Stimulated activated CD8-positive, alpha-beta memory T cell treated with anti-CD3 and anti-CD28 coated beads, Interleukin-4, amount 100 ng/mL, for 4 hours (primary cell): ENCODE measurements at places on chromosomes 1 and 21.

GRCh38 chr1:111417755-111418154 lies 9.8 kb downstream of the OVGP1 start:
- DNase-seq = no peak

GRCh38 chr1:41496080-41497055 lies 11.9 kb upstream of the EDN2 start:
- no peak for DNase-seq

DNA sequence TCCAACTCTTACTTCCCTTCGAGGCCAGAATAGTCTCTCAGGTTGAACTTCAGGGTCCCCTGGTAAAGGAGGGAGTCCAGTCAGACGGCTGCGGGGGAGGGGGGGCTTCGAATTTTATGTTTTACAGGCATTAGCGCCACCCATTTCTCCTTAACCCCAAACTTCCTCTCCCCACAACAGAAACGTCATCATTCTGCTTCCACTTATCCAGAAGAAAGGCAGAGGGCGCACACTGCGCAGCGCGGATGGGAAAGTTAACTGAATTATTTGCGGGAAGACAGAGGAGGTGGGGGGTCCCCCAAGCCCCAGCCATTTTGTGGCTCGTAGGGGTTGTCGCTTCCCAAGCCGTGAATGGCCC lies 529 bp upstream of the PRMT2 start:
- no peak for DNase-seq

DNA sequence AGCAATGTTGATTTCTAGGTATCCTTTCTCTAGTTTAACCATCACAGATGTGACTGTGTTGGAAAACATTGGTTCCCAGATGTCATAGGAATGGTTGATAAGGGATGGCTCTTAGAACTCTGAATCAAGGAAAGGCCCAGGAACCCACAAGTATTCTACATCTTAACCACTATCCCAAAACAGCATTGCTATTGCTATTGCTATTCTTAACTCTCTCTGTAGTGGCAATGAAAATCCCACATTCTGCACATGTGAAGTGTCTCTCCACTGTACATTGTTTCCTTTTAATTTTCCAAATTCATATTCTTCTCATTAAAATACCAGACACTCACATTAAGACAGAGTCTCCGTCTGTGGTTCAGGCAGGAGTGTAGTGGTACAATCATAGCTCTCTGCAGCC lies 420.4 kb upstream of the RUNX1 start:
- DNase-seq = no peak

GRCh38 chr1:12615865-12616708 lies 1.9 kb downstream of the DHRS3 start:
- no peak for DNase-seq

DNA sequence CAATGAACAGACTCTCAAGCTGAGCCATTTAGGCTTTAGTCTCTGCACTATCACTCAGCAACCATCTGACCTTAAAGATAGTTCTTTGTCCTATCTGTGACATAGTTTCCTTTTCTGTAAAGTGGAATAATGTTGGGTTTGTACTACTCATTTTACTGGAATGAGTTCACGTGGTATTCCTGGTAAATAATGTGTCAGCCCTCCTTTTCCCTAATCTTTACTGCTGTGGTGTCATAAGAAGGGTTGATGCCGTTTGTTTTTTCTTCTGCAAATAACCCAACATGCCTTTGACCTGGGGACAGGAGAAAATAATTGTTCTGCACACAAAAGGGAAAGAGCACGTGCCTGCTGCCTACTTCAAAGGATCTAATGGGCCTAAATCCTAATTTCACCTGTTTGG lies 297.8 kb downstream of the BRINP3 start:
- no peak for DNase-seq

DNA sequence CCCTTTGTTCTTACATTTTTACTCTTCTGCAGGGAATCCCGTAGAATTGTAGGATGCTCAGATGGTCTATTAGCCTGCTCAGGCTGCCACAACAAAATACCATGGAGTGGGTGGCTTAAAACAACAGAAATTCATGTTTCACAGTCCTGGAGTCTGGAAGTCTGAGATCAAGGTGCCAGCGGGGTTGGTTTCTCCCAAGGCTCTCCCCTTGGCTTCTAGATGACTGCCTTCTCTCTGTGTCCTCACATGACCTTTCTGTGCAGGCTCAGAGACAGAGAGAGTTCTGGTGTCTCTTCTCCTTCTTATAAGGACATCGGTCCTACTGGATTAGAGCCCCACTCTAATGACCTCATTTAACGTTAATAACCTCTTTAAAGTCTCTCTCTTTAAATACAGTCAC lies 41.7 kb downstream of the HUNK start:
- no peak for DNase-seq

DNA sequence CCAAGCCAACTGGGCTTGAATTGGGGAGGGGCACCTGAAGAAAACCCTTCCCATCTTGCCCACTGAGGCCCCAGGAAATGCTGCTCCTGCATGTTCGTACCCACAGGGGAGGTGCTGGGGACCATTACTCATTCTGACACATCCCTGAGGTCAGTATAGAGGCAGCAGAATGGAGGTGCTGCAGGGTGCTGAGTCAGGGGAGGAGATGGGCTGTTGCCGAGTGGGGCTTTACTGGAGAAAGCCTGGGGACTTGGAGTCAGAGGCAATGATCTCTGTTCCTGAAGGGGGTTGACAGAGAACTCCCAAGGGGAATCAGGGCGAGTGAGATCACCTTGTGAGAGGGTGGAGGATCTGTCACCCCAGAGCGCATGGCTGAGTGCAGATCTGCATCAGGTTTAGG lies 40.2 kb upstream of the KCNA10 start:
- DNase-seq = no peak

- no peak for DNase-seq
Observed at GRCh38 chr21:42153046-42153686, 65.8 kb upstream of the ABCG1 start.

GRCh38 chr21:15141261-15141970 lies 76.6 kb upstream of the NRIP1 start:
- no peak for DNase-seq

DNA sequence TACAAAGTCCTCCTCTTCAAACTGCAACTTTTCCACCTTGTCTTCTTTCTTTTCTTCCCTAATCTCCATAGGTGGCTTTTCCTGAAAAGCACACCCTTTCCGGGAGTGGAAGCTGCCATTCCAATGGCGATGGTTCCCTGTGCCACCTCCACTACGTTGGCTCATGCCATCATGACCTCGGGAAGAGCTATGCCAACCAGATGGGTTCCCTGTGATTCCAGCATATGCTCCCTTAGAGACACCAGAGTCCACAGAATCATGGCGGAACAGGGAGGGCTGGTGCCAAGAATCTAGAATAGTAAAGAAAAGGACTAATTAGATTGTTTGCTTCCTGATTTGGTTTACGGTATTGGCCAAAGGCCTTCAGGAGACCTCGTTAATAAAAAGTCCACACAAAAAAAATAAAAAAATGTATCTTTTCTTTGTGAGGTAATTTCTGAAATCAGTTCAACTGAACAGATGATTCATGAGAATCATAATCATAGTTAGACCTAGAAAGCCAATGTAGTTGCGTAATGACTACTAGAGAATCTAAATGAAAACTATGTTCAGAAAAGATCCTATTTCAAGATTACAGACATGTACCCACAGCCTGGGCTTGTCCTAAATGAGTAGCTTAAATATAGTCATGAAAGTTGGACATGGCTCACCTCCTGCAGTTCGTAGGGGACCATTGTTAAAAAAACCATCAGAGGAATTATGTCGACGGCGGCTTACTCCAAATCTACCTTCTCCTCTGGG lies 30.9 kb upstream of the CCDC17 start:
- no peak for DNase-seq

DNA sequence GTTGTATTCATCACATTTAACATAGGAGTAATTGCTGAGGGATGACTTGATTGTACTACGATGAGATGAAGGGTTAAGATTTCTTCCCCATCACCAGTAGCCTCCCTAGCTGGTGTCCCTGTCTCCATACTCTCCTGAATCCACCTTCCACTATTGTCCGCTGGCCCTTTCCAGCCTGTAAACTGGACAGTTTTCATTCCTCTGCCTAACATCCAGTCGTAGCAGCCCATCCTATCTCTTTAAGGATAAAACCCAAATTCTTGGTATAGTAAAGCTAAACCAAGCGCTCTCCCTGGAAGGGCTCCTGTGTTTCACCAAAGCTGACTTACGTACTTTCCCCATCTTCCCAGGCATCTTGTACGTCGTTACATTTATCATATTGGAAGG lies 670 bp downstream of the COX20 start:
- DNase-seq = no peak

DNA sequence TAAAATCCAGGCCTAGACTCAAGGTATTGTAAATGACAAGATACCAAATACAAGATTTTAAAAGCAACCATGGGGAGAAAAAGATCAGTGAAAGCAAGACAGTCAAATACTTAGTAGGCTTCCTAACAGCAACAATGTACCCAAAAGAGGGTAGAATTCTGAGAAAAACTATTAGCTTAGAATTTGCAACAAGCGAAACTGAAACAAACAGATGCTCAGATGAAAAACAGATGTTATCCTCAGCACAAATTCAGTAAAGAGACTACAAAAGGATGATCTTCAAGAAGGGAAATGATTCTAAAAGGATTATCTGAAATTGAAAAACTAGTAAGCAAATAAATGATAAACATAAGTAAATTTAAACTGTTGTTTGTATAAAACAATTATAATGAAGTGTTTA lies 40.0 kb downstream of the PDC start:
- no peak for DNase-seq

GRCh38 chr21:40658311-40658710 lies 188.6 kb downstream of the DSCAM start:
- DNase-seq = no peak

DNA sequence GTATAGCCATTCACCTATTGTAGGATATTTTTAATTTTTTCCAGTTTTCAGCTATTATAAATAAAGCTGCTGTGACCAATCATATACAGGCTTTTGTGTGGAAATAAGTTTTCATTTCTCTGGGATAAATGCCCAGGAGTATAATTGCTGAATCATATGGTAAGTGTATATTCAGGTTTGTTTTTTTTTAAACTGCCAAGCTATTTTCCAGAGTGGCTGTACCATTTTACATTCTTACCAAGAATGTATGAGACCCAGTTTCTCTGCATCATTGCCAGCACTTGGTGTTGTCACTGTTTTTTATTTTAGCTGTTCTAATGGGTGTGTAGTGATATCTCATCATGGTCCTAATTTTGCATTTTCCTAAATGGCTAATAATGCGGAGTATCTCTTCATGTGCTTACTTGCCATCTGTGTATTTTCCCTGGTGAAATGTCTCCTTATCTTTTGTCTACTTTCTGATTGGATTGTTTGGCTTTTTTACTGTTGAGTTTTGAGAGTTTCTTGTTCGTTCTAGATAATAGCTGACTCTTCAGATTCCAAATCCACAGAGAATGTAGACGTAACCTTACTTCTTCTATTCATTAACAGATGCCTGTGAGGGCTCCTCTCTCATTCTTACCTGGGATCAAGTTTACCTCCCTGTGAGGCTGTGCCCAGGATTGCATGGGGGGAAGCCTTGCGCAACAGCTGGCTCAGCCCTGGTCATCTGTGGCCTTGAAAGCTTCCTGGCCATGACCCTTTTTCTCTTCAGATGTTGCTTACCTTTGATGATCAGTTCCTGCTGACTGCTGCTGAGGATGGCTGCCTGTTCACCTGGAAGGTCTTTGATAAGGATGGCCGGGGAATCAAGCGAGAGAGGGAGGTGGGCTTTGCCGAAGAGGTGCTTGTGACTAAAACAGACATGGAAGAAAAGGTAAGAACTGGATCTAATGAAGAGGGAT lies 42.6 kb downstream of the CFAP57 start:
- DNase-seq = no peak

DNA sequence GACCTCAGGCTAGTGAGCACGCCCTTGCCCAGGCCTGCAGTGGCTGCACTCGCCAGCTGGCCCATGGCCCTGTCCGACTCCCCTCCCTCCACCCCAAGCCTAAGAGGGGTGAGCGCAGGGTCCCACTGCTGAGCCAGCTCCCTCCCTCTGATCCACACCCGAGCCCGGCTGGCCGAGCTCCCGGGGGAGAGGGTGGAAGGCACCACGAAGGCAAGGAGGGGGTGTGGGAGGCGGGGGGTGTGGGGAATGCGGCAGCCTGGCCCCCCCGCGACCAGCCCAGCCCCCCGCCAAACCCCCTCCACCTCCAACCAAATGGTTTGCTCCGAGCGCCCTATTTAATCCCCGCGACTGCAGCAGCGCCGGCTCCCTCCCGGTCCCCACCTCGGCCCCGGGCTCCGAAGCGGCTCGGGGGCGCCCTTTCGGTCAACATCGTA lies at the start of gene CADM3:
Gene CADM3 (plus strand): TSS at position 362 of the 434 bp plus-strand sequence. CDS start 151 bp downstream, outside the sequence.
- DNase-seq = no peak

DNA sequence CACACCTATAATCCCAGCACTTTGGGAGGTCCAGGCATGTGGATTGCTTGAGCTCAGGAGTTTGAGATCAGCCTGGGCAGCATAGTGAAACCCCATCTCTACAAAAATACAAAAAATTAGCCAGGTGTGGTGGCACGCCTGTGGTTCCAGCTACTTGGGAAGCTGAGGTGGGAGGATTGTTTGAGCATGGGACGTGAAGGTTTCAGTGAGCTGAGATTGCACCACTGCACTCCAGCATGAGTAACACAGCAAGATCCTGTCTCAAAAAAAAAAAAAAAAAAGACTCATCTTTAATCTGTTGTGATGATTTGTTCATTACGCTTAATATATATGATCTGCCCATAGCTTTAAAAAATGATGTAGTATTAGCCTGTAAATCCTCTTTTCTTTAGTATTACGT lies 44.0 kb downstream of the OR10J1 start:
- DNase-seq = no peak
